BJ (cell line): ENCODE measurements at places on chromosomes 12 and 14.
A peak's percentile ranks its signal among the peaks of the same experiment; 100 is the strongest.

- peak; percentile 95 for DNase-seq
Observed at GRCh38 chr14:61145903-61146481, 135.1 kb downstream of the TMEM30B start.

DNA sequence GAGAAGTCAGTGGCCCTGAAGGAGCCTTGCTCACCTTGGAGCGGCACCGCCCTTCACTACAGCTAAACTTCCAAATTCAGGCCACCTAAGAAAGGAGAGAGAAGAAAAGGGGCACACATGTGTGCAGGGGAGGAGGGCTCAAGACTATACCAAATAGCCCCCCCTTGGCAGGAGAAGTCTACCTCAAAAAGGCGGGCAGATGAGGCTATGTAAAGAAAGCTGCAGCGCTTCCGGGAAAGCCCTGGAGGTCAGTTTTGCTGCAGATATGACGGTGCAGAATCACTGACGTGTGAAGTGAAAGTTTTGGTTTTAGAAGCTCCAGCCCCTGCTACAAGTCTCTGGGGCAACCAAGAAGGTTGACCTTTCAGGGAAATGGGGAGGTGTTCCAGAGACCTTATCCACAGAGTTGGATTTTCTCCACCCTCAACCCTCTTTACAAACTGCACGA, 48.2 kb upstream of the PNMA1 start:
- no peak for DNase-seq

DNA sequence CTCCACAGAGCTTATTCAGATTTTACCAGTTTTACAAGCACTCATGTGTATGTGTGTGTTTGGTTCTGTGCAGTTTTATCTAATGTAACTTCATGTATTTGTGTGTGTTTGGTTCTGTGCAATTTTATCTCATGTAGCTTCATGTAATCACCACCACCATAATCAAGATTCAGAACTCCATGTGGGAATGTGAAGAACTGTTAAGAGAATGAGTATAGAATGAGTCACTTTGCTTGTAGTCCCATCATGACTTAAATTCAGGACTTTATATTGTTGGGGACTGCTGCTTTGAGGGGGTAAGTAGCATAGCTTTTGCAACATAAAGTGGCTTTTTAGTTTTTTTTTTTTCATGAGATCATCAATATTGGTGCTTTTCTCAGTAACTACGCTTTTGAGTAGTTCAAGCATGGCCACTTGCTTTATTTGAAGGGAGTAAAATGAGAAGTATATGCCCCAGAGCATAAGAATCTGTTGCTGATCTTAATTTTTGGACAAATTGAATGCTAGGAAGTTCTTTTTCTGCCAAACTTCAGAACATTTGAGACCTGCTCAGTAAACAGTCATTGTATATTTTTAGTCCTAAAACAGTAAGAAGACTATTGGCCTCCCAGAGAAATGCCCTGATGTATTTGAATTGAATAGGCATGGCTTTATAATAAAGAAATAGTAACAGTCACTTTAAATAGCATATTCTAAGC, 28.8 kb downstream of the PROX2 start:
- no peak for DNase-seq

- no peak for DNase-seq
Observed at GRCh38 chr12:121943926-121944325, 25.5 kb downstream of the CFAP251 start.

DNA sequence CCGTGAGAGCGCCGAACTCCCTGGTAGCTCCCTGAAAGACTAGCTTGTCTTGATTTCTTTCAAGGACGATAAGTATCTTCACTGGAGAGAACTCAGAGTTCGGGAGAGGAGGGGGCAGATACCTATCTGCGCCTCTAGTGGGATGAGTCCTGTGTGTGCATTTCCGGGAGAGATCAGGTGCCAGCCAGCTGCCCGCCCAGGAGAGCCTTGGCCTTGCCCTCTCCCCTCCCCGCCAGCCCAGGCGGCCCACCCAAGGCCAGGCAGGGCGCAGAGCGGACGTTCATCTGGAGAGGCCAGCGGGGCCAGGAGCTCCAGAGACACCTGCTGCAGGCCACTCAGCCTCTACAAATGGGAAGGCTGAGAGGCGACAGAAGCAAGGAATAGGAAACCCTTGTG, 1.0 kb downstream of the CD9 start:
- no peak for DNase-seq

DNA sequence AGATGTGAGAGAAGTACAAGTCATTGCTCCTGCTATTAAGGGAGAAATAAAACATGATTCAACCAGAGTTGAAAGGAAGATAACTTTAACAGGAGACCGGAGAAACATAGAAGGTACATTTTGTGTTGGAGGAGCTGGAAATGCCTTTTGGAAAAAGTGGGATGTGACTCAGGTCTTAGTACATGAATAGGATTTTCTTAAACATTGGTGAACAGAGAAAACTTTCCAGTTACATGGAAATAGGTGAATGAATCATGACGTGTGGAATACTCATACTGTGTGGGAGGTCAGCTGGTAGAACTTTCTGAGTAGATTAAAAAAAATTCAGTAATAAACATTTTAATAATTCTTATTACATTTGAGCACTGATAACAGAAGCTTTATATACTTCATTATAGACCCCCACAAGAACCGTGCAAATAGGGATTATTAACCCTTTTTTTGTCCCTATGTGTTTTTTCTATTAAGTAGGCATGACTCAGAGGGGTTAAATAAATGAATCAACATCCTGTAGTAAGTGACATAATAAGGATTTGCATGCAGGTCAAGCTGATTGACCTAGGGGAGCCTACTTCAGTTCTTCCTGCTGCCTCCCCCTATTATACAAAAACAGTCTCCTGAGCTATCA, 710.5 kb downstream of the NOVA1 start:
- no peak for DNase-seq
